ENCODE measurements at places on chromosomes 11 and 22.

- no peak for DNase-seq
Observed at GRCh38 chr11:96875712-96876111, 485.9 kb downstream of the JRKL start.

DNA sequence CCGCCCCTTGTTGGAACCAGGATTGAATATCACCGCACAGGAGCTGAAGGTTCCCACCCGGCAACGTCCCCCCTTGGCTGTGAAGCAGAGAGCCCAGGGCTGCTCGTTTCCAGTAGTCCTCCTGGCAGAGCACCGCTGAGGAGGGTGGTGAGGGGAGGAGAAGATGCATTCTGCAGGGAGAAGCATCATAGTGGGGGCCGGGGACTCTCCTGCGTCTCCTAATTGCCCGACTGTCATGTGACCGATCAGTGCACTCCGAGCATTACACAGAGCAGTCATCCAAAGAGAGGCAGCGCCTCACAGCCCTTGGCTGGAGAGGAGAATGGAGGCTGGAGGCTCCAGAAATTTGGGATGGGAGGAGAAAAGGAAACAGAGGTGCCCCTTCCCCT is 85.0 kb upstream of the SEPTIN5 start:
- DNase-seq, result no peak

DNA sequence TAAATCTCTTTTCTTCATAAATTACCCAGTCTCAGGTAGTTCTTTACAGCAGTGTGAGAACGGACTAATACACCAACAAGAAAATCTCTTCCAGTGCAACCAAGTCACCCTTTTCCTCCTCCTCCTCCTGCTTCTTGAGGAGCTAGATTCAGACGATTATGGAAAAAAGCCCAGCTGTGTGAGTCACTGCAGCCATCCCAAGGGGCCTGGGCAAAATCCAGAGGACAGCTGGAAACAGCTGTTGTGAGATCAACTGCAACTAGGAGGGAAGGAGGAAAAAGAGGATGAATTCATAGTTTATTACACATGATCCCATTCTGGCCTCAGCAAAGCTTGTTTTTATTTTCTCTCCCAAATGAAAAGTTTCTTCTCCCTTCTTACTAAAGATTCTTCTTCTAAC is 32.9 kb downstream of the RBFOX2 start:
- DNase-seq, result no peak

- DNase-seq, result no peak
Observed at GRCh38 chr11:68365943-68366435, 53.6 kb downstream of the LRP5 start.

DNA sequence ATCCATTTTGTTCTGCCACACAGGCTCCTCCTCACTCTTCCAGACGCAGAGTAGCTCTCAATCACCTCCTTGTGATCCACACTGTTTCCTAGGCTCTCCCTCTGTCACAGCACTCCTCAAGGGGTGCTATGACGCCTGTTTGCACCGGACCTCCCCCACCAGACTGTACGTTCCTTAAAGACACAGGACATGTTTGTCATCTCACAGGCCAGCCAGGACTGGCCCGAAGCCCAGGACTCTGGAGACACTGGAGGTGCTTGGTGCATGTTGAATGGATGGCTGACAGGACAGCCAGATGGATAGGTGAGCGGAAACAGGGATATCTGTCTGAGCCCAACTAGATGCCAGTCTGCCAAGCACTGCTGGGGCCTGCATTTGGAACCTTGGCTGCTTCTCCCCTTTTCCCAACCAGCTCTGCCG is 13.6 kb downstream of the PLA2G6 start:
- no peak for DNase-seq
